ENCODE measurements at places on chromosomes 2 and 18.

DNA sequence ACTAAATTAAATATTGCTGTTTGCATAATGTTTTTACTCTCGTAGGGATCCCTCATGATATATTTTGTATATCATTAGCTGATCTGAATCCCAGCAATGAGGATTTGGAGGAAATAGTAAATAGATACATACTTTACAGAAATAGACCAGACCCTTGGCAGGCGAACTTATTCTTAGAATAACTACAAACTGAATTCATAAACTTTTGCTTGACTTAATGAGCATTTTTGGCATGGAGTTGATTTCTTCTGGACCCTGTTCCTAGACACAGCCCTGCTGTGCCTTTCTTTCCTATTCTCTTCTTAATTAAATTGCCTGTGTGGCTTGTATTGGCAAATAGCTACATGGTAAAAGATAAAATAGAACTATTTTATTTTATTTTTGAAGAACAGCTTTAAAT, 145.9 kb downstream of the GREB1L start:
- DNase-seq, result no peak

DNA sequence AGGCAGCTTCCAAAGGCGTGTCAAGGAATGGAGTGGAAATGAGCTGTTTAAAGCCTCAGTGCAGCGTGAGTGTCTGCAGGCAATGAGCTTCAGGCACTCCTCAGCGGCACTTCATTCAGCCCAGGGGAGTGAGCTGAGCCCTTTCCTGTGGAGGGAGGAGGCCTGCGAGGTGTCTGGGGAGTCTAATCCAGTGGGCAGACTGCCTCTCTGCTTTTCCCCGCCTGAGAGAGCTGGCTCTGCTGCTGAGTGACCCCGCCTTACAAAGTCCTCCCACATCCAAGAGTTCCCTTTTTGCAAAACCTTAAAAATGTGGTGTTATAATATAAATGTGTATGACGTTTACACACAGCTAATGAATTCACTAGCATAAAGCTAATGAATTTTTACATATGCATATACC, 7.0 kb upstream of the LDLRAD4 start:
- DNase-seq, result no peak

DNA sequence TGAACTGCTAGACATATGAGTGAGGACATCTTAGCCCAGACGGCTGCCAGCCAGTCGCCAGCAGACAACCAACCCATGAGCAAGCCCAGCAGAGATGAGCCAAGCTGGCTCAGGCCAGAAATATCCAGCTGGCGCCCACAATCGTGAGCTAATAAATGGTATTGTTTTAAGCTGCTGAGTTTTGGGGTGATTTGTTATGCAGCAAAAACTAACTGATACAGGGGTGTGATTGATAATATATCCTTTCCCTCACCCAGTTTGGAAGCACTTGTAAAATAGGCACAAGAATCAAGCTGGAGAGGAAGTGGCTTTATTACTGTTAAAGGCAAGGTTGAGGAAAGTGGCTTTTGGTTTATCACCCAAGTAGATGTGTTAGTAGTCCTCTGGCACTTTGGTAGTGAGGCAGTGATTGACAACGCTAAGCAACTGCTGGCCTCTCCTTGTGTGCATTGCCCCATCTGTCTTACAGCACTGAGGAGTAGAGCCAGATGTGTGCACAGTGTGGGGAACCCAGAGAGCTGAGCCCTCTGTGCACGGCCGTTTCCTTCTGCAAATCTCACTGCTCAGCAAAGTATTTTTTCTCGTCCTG, 110.1 kb downstream of the MYO1B start:
- no peak for DNase-seq

DNA sequence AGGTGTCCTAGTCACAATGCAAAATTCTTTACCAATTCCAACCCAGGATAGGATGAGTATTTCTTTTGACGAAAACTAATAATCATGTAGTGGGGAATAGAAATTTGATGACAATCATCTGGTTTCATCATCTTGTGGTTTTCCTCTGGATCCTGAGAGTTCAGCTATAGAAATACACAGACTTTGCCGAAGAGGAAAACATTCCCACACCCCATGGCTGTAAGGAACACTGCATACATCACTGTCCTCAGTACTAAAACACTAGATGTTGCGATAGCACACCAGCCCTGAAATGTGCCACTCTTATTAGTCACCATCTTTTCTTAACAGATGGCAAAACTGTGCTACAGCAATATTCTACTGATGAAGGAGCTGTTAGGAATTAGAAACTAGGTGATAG, 29.4 kb downstream of the CERKL start:
- DNase-seq, result no peak

DNA sequence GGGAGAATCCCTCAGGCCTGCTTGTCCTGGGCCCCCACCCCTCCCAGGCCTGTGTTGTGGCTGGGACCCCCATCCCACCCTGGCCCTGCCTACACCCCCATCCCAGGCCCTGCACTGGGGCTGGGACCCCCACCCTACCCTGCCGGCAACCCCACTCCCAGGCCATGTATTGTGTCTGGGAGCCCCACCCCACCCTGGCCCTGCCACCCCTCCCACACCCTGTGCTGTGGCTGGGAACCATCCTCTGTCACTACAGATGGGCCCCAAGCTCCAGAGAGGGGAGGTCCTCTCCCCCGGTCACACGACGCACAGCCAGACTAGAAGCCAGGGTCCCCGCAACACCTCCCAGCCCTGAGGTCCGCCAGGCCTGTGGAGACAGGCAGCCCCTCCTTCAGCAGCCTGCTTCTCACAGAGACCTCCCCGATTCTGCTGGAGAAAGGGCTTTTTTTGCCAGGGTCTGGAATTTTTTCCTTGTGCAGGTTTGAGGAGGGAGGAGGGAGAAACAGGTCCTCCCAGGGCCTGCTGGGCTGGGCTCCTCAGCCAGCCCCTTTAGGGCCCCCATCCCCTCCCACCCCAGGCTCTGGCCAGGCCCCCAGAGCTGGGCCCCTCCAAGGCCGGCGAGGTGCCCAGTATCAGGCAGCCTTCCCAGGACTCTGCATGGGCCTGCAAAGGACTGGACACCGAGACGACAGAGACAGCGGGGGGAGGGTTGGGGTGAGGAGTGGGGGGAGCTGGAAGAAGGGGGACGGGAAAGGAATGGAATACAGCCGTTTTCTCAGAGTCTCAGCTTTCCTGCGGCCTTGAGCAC, 28.0 kb downstream of the KIF1A start:
- no peak for DNase-seq

- DNase-seq, result no peak
Observed at GRCh38 chr2:181849601-181850000, 41.9 kb upstream of the ITPRID2 start.

GRCh38 chr2:68912732-68913131, 40.0 kb downstream of the GKN2 start:
- no peak for DNase-seq

GRCh38 chr18:76504749-76505148, 9.7 kb upstream of the ZNF516 start:
- no peak for DNase-seq
